ENCODE measurements at places on chromosomes 12 and 14. TPM values are rescaled to one million over a fixed set of nuclear protein-coding genes. Genes with fewer than 3 reads are reported as not detected.
A peak's percentile ranks its signal among the peaks of the same experiment; 100 is the strongest.

- DNase-seq: no peak
Measured at GRCh38 chr12:45575417-45575816, 154.1 kb upstream of the ARID2 start.

Gene CPNE6
- total RNA-seq: not detected

- no peak for DNase-seq
Measured at GRCh38 chr12:27531896-27532295, 7.9 kb downstream of the PPFIBP1 start.

Gene CCNB1IP1
- total RNA-seq: 77.5 TPM

GRCh38 chr14:105369653-105370040 is 28.7 kb upstream of the TEX22 start:
- DNase-seq: no peak

Gene CACNA2D4
- 0.99 TPM for total RNA-seq

Gene CISTR
- total RNA-seq: not detected

Gene WSB2
- 77.3 TPM for total RNA-seq

Gene TMEM121
- 8.0 TPM for total RNA-seq

Gene KRT86
- 0.17 TPM for total RNA-seq

DNA sequence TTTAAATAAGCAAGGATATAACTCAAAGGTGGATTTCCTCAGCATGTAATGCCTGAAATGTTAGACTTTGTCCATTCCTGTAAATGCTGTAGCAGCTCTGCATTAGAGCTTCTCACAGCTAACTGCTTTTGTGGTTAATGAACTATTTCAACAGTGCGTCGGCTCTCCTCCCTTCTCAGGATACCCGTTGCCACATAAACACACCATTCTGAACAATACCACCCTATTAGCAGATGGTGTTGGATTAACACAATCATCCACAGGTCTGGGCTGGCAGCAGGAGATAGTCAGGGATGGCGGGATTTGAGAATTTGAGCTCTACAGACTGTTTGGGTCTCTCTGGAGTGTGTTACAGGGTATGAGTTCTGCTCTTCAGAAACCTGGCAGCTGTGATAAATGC is 33.5 kb upstream of the C12orf42 start:
- no peak for DNase-seq

Gene LAG3
- 0.26 TPM for total RNA-seq

GRCh38 chr12:48197549-48197970 is 5.5 kb downstream of the OR10AD1 start:
- DNase-seq: no peak

- no peak for DNase-seq
Measured at GRCh38 chr12:54984658-54985376, at the start of gene TESPA1. TESPA1 (minus strand) TSS chr12:54984762; CDS start chr12:54974562, 10,200 bp downstream.

DNA sequence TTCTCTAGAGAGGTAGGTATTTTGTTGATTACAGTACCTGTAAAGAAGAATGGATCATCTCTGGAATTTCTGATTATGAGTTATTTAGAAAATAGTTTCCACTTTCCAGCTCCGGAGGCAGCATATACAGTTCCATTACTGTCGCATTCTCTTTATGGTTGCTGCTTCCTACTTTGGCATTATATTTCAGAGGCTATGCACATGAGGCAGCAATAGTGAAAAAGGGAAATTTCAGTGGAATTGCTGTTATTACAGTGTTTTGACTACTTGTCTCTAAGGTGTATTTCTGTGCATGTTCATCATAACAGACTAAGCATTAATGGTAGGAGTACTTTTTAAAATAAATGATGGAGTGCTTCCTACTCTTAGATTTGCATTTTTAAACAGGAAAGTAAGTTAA is 10.2 kb downstream of the GNG2 start:
- no peak for DNase-seq

DNA sequence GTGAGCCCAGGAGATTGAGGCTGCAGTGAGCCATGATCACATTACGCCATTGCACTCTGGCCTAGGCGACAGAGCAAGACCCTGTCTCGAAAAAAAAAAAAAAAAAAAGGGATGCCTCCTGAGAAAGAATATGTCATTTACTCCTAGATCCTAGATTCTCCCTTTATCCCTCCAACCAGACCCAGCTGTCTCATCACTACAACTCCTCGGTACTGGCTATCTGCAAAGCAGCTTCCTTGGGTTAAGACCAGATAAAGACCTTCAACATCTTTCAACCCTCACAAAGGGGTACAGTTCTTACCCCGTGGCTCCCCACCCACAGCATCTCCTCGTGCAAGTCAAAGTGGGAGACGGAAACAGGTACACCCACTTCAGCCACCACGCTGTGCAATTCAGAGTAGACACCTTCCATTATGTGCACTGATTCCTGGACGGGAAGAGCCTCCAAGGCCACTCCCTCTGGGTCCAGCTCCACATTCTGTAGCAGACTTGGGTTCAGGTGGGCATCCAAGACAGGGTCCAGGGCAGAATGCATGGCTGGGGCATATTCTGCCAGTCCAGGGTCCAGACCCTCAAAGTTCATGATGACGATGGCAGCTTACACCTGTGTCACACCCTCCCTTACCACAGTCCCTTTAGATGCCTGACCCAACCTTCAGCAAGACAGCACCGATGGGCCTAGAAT is 1.1 kb downstream of the PAN2 start:
- DNase-seq: no peak

- DNase-seq: peak; percentile 88
Measured at GRCh38 chr12:59036973-59037762, 116.9 kb upstream of the LRIG3 start.

DNA sequence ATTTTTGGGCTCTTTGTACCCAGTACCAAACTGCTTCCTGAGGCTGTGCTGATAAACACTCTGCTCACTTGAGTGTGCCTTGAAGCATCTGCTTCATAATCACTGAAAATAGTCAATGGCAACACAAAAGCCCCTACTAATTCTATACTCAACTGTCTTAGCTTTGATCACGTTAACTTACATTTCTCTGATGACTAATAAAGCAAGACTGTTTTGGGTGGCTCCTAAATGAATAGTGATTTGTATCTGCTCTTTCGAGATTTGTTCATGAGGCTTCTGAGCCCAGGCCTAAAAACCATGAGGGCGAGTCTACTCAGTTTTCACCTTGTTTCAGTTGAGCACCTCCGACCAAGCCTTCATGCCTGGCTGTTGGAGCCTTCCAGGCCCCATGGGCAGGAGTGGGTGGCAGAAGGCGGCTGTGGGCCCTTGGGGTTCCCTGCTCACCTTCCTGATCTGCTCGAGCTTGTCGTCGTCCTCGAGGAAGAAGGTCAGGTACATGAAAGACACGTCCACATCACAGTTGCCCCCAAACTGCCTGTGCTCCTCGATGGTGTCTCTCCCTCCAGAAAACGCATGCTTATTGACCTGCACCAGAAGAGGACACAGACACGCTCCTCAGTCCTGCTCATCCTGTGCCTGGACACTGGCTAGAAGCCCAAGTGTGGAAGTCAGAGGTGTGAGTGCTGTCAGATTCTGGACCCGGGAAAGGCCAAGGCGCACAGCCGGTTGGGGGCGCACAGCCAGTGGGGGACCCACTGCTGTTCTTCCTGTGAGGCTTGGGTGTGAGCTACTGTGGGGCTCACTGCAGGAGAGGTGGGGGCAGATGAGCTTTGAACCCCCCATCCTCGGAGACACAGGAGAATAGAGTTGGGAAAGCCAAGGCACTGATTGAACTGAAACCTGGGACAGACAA is 13.7 kb downstream of the SLC25A47 start:
- DNase-seq: no peak

Gene HOXC9
- 0.26 TPM for total RNA-seq

Gene FLRT2
- 14.5 TPM for total RNA-seq

- DNase-seq: peak; percentile 51
Measured at GRCh38 chr12:47156167-47156736, 76.5 kb upstream of the AMIGO2 start.

DNA sequence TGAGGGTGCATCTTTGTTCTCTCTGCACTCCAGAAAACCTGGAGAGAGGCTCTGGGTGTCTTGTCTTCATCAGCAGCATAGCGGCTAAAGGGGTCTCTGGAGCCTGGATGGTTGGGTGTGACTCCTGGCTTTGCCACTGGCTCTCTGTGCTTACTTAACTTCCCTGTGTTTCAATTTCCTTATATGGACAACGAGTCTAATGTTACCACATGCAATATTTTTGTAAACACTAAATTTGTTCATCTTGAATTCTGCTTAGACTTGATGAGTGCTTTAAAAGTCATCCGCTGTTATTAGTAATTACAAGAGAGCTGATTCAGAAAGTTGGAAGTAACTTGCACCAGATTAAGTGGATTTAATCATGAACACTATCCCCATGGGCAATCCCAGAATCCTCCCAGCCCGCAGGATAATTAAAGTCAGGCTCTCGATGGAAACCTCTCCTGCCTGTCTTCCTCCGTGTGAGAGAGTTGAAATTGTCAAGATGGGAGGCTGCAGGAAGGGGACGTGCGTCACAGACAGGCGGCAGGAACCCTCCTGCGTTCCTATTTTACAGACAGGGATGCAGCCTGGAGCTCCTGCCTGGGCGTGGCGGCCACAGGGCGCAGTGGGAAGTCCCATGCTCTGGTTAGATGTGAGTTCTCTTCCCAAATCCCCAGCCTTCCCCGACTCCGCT is 201.2 kb downstream of the TTC8 start:
- peak; percentile 54 for DNase-seq

- DNase-seq: peak; percentile 21
Measured at GRCh38 chr12:119870457-119870856, 6.7 kb downstream of the CIT start.

GRCh38 chr14:24086193-24086955 is 7.7 kb upstream of the PCK2 start:
- no peak for DNase-seq

GRCh38 chr14:93797071-93797470 is 8.8 kb upstream of the PRIMA1 start:
- no peak for DNase-seq

DNA sequence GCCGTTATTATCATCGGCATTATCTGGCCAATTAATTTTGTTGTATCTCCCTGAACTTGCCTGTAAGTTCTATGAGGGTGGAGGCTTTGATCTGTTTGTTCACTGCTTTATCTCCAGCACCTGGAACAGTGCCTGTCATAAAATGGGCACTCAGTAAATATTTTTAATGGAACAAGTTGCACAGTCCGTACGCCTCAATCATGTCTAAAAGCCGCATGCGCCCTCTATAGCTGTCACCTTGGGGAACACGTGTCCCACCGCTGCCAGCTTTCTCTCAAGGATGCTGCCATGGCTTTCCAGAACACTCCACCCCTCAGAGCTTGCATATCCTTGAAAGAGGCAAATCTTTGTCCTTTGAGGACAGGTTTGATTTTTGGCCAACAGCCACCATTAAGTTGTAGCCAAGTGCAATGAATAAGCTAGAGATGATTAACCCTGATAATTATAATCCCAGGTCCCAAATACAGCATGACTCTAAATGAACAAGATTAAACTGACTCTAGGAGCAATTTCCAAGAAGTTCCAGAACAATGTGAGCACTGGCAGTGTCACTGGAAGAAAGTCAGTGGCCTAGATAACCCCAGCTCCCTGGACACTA is 55.1 kb downstream of the ERH start:
- DNase-seq: no peak

GRCh38 chr12:50024805-50025186 is 498 bp downstream of the RACGAP1 start:
- no peak for DNase-seq

All from fibroblast of lung (primary cell).